SHP77 (cell line): ENCODE measurements at places on chromosomes 5 and 9.

GRCh38 chr9:113803811-113804589 is 72.1 kb upstream of the ZNF618 start:
- DNase-seq = no peak

DNA sequence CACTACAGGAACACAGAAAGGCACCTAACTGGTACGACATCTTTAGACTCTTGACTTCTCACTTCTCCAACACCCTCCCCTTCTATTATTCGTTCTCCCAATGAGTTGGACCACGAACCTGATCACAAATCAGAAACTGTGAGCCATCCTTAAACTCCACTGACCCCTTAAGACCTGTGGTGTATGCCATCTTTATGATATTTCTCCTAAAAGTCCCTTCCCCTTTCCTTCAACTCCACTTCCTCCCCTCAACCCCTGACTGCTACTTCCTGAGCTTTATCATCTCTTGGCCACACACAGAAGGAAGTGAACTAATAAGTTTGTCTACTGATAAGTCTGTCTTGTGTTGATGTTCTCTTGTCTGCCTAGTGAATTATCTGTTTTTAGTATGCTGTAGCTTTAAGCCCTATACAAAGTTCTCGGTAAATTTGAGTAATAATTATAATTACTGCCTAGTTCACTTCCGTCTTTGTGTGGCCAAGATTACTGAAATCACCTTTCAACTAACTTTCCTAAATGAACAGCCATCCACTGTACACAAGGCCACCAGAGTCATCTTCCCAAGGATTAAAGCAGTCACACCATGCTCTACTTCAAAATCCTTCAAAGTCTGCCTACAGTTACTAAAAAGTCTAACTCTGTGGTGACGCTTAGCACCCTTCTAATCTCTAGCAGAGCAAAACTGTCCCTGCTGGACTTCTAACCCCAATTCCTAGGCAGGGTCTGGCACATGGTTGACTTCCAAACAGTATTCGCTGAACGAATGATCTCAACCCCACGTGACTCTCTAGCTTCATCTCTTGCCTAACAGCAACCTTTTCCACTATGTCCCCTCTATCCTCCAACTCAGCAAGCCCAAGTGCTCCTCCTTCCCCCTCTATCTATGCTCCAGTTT is 23.2 kb downstream of the ELOVL7 start:
- no peak for DNase-seq

GRCh38 chr9:33817327-33818166 is 587 bp downstream of the UBE2R2 start:
- DNase-seq = peak; percentile 19

DNA sequence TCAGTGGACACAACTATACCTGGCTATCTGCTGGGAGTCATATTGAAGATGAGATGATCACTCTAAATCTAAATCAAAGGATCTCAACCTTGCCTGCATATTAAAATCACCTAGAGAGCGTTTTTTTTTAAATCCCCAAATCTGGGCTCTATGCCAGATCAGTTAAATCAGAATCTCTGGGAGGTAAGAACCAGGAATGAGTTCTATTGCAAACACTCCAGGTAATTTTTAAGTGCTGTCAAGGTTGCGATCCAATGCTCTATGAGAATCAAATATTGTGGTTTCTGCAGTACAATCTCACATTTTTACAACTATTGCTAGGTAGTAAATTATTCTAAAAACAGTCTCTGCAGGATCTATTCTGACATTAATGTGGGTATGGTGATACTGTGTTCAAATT is 202.3 kb upstream of the OR13F1 start:
- DNase-seq = no peak

DNA sequence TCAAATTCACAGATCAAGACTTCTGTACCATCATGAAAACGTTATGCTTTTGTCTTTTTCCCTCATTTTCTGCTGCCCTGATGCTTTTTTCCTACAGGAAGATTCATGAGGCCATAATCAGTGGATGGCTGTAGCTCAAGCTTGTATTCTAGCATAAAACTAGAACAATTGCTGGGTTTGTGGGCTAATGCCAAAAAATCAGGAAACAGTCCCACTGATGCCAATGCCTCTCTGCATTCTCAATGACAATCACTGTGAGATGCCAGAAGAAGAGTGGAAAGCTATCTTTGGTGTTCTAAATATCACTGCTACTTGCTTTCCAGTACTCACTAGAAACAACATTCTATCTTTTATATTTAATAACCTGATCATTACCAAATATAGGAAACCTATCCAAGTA is 33.3 kb upstream of the FAM170A start:
- no peak for DNase-seq

DNA sequence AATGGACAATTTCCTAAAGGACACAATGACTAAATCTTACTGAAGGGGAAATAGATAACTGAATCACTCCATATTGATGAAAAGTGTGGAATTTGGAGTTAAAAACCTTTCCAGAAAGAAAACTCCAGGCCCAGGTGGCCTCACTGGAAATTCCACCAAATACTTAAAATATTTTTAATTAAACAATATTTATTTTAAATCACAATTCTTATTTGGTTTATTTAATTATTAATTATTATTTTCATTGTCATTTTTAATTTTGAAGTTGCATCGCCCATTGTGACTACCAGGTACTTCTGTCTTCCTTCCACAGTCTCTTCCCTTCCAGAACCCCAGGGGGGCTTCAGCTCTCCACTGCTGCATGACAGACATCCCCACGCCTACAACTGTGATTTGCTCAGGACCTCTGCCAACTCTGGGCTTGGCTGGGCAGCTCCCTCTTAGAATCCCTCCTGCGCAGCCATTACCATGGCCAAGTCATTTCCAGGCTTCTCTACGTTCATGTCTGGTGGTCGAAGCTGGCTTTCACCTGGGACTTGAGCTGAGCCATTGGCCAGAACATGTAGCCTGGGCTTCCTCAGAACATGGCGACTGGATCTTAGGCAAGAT is 16.4 kb upstream of the GADD45G start:
- no peak for DNase-seq

DNA sequence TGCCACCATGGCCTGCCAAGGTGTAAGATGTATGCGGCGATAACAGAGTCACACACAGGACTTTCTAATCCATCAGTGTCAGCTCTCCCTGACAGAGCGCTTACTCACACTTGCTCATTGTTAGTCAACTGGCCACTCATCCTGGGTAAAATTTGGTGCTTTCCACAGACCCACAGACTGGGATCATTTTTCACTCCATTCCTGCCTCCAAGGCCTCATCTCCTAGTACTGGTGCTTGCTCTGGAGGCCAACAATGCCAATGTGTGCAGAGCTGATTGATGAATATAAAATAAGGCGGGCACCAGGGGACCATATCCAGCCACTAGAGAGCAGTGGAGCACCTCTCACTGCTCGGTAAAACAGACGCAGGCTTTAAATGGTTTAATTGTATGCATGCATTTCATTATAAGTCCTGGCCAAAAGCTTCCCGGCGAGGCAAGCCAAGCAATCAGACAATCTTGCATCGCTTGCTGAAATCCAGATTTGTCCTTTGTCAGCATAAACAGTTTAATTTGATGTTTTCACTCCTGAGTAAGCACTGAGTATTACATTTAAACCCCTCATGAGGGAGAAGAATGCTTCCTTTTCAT is 22.3 kb downstream of the PSMB7 start:
- DNase-seq = no peak

DNA sequence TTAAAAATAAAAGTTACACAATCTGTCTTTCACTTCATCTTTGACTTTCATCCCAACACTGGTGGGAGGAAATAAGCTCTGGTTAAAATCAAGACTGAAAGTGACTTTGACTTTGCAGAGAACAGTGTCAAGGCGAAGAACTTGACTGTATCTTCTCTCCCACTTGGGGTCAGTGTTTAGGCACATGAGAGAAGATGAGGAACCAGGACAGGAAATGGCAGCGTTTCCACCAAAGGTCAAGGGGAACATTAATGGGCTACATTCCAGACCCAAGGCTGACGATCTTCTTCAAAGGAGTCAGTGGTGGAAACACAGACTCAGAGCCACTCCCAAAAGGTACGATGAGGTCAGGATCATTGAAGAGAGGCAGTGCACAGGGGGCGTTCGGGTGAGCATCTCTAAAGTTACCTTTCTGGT is 409.5 kb downstream of the ARHGEF28 start:
- DNase-seq = peak; percentile 77
